ENCODE measurements at places on chromosomes 1 and 21.

- peak; percentile 27 for DNase-seq
Measured at GRCh38 chr1:22976461-22977243, 4.0 kb upstream of the LACTBL1 start.

GRCh38 chr1:93690921-93691789 lies 9.5 kb upstream of the BCAR3 start:
- no peak for DNase-seq

- DNase-seq = no peak
Measured at GRCh38 chr1:167105271-167106118, 11.6 kb downstream of the STYXL2 start.

DNA sequence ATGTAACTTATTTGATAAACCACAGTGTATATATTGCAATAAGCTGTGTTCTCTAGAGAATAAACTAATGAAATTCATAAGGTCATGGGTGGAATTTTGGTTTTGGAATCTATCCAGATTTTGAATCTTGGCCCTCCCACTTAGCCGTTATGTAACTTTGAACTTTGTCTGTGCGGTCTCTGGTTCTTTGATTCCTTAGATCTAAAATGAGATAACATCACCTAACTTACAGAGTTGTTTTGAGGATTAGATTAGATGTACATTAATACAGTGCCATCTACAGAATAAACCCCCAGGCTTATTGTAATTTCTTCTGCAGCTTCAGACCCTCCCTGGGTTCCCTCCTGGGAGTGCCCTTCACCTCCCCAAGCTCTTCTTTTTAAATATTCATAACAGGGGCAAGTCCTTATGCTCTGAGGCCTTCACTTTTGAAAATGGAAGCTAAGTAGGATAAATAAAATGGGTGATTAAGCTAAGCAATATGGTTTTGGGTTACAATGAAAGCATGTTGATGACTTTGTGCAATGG lies 124.3 kb downstream of the ATG4C start:
- DNase-seq = no peak

DNA sequence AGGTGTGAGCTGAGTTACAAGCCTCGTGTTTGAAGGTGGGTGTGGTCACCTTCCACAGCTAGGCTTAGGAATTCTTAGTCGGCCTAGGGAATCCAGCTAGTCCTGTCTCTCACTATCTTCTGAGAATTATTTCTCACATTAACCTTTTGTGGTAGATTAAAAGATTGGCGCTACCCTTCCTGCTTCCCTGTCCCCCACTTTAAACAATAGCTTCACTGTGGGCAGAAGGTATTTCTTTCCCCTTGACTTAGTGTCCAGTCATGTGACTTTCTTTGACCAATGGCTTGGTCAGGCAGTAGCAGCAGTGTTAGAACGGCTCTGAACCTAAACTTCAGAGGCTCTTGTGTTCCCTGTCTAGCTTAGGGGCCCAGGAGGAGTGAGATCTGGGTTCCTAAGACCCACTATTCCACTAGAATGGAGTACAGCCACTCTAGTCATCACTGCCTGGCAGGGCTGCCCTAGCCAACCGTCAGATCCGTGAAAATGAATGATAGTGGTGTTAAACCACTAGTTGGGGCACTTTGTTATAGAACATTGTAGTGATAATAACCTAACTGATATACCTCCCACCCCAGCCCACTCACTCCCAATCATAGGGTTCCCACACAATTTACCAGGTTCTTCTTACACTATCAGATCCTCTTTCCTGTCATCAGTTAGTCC lies 13.9 kb upstream of the C1orf141 start:
- no peak for DNase-seq

DNA sequence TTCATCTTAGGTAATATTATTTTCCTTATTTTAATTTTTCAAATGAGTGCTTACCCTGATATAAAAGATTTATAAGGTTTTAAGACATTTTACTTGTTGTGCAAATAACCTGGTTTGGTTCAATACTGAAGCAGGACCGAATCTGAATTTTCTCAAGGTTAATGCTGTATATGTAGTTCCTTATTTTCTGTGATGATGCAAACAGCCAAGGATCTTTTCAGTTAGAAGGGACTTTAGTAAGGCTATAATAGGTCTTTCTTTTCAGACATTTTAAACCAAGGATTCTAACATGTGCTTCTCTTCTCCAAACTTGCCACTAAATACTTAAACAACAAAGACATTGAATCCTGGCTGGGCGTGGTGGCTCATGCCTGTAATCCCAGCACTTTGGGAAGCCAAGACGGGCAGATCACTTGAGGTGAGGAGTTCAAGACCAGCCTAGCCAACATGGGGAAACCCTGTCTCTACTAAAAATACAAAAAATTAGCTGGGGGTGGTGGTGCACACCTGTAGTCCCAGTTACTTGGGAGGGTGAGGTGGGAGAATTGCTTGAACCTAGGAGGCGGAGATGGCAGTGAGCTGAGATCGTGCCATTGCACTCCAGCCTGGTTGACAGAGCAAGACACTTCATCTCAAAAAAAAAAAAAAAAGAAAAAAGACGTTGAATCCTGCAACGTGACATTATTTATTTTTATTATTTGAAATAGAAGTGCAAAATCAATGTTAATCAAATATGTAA lies 3.2 kb upstream of the ARPC5 start:
- no peak for DNase-seq
